ENCODE measurements at places on chromosomes 1 and 21.

DNA sequence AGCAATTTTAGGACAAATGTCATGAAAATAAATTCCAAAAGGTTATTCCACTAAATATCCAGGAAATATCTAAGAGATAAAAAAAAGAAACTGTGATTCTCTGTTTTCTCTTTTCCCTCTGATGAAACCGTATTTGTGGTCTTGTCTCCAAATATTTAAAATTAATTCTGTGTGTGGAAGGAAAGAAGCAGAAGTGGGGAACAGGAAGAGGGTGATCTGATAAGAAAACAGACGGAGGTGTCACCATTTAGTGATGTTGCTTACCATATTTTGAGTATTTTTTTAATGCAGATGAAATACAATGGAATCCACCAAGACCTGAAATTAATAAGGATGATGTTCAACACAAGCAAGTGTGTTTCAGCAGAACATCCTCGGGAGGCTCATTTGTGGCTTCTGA lies 29.6 kb downstream of the CLCA1 start:
- no peak for DNase-seq

GRCh38 chr1:232891656-232892317 lies 58.6 kb upstream of the NTPCR start:
- DNase-seq: no peak

- no peak for DNase-seq
Observed at GRCh38 chr1:92754000-92754718, 30.7 kb downstream of the EVI5 start.

GRCh38 chr1:30727824-30728223 lies 4.4 kb upstream of the MATN1 start:
- DNase-seq: no peak

DNA sequence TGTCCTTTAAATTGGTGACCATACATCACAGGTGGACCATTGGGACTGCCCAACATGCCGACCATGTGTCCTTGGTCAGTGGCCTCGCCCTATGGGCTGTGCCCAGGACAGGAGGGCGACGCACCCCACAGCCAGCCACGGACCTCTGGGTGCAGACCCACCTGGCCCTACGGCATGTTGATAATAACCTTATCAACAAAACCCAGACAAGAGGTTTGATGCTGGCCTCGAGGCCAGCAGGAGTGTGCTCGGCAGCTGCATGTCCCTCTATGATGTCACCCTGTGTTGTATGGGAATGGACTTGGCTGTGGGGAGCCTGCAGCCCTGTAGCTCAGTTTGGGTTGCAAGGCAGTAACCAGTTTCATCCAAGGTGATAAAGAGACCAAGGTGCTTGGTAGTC lies 32.1 kb downstream of the SLC37A1 start:
- no peak for DNase-seq

DNA sequence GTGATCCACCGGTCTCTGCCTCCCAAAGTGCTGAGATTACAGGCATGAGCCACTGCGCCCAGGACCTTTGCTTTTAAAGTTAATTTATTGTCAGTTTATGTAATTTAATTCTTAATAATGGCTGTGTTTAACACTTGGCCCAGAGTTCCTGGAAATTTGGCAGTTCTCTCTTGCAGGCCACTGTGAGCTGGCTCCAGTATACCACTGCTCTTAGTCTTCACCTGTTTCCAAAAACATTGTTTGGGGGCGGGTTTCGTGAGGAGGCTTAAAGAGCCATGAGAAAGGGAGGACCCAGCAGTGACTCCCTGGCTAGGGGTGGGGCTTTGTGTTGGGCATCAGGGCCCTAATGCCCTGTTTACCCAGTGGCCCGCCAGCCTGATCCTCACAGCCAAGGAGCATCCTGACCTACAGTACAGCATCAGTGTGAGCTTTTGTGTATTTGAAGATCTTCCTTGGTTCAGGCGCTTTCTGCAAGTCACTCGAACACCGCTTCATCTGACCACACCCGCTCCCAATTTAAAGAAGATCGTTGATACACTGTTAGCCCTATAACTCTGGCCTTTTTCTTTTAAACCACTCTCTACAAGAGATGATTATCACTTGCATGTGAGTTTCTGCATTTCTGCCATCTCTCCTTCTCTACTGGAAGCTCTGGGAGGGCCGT lies 12.0 kb upstream of the BGLAP start:
- DNase-seq: no peak

Data from T-helper 17 cell (primary cell).